ENCODE measurements at places on chromosomes 7 and 10.

DNA sequence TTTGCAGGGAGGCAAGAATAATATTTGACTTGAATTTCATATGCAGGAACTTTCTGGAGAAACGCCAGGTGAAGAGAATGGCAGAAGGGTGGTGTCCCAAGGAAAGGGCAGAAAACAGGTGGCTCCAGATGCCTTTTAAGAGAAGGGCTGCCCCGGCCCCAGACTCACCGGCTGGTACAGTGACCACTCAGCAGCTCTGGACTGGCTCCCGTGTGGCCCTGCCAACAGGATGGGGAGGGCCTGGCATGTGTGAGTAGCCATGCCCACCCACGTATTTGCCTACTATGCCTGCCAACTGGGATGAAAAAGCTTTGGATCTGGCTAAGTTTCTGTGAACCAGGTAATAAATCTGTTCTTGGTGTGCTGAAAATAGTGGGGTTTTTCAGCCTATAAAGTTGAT lies 159.5 kb downstream of the PRKAG2 start:
- no peak for DNase-seq

GRCh38 chr10:59908808-59909143 lies 2.4 kb upstream of the CCDC6 start:
- no peak for DNase-seq

GRCh38 chr7:1914321-1914720 lies 244.2 kb downstream of the ELFN1 start:
- no peak for DNase-seq

DNA sequence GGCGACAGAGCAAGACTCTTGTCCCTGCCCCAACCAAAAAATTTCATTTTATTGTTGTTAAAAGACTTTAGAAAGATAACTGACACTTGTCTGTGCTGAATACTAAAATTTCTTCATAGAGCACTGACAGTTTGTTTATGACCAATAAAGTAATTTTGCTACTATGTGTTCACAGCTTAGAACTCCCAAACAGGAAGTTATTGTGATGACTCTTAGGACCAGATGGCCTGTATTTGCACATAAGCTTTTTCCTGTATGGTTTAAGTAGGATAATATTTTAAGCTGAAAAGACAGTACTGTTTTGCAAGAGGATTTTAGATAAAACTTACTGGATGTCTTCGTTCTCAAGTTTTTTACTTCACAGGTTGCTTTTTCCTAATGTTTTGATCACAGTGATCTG lies 80.7 kb downstream of the MMRN2 start:
- no peak for DNase-seq

- no peak for DNase-seq
These were observed 63.4 kb upstream of the ANK3 start for GRCh38 chr10:60453036-60453435.

- no peak for DNase-seq
These were observed 59.5 kb downstream of the CCDC3 start for GRCh38 chr10:12941966-12942365.

- no peak for DNase-seq
These were observed 489.6 kb downstream of the TNS3 start for GRCh38 chr7:47092336-47092735.

- DNase-seq, result peak; percentile 64
These were observed 24.4 kb upstream of the C10orf67 start for GRCh38 chr10:23368816-23369640.

DNA sequence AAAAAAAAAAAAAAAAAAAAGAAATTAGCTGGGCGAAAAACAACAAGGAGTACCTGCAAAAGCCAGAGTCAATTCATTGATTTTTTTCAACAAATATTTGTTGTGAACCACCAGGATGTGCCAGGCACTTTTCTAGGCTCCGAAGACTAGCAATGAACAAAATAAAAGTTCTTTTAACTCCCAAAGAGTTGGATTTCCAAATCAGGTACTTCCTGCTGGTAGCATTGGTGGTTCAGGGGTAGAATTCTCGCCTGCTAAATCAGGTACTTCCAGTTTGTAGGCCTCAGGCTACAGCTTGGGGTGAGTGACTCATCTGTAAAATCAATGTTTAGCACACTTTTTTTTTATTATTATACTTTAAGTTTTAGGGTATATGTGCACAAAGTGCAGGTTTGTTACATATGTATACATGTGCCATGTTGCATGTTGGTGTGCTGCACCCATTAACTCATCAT lies 10.9 kb downstream of the PPA1 start:
- DNase-seq, result no peak

GRCh38 chr10:30553626-30554439 lies 75.7 kb downstream of the LYZL2 start:
- no peak for DNase-seq

DNA sequence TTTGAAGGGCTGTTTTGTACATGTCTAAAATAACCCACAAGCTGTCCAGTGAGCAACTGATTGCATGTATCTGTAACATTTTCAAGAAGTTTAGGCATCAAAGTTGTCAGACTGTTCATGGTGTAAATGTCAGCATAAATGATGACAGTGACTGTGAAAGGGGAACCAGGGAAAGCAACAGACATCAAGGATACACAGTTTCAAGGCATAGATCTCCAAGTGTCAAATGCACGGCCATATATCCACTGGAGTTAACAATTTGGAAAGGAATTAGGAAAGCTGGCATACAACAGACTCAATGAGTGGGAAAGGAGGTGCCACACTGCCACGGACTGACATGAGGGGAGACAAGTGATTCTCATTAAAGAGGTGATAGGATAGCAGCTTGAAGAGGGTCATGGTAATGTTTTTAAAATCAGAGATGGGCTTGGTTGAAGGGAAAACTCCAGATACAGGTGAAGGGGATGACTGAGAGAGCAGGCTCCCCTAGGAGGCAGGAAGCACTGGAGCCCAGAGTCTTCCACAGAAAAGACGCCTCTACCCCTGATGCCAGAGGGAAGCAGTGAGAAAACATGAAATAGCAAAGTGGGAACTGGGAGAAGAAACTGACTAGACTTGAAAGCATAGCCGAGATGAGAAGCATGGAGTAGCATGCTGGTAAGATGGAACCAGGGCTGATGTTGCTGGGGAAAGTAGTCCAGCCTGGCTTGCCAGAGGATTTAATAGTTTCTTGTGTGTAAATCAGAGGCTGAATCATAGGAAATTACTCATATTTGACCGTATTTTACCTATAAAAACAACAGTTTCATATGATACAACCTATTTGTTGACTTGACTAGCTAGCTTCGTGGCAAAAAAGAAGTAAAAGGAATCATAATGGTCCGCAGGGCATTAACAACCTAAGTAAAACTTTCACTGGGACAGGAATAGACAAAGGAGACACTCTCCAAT lies 18.6 kb downstream of the NSMCE4A start:
- no peak for DNase-seq

GRCh38 chr7:146885231-146885630 lies 768.6 kb downstream of the CNTNAP2 start:
- no peak for DNase-seq

DNA sequence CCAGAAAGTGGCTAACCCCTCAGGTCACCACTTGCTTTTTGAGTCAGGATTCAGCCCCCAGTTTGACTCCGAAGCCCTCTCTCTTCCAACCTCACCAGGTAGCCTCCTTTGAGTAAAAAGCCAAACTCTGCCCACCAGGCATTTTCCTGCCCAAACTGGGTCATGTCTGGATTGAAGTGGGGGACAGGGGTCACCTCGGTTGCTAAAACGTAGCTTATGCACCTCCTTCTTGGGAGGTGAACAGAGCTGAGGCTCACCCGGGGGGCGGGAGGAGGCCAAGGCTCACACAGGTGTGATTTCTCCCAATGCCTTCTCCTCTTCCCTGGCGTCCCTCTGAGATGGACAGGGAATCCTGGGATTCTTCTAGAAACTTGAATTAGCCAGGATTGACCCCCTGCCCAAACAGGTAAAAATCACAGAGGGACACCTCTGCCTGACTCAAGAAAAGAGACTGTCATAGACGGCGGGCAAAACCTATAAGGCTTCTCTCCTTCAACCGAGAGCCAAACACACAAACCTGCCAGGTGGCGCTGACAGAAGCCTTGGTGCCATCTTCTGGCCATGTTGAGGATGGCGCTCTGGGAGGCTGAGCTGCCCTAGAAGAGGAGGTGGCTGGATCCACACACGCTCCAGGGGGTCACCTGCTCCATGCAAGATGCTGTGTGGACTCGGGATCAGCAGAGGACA lies 51.6 kb downstream of the PRLHR start:
- DNase-seq, result peak; percentile 17

DNA sequence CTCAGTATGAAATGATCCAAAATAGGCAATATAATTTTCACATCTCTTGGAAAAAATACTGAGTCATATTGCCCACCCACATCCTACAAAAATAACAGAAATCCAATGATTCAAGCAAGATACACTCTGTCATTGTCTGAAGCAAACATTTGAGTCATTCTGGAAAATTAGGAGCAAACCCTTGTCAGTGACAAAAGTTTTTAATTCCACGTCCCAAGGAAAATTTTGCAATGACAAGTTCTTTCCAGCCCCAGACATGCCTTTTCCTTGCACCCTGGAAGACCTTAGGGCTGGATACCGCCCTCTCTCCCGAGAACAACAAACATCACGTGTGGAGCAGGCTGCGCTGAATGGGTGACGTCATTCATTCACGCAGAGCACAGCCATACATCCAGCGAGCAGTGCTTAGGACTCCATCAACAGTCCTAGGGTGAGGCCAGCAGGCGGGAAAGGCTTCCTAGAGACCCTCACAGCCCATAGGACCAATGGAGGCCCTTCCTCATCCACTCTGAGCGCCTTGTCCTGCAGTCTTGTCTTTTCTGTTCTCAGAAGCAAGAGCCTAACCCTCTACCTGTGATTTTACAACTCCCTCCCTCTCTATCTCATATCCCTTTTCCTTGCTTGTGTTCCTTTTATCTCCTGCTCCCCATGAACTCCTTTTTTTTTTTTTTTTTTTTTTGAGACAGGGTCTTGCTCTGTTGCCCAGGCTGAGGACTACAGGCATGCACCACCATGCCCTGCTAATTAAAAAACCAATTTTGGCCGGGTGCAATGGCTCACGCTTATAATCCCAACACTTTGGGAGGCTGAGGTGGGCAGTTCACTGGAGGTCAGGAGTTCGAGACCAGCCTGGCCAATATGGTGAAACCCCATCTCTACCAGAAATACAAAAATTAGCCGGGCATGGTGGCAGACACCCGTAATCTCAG lies 23.5 kb upstream of the KDM7A start:
- DNase-seq, result no peak

DNA sequence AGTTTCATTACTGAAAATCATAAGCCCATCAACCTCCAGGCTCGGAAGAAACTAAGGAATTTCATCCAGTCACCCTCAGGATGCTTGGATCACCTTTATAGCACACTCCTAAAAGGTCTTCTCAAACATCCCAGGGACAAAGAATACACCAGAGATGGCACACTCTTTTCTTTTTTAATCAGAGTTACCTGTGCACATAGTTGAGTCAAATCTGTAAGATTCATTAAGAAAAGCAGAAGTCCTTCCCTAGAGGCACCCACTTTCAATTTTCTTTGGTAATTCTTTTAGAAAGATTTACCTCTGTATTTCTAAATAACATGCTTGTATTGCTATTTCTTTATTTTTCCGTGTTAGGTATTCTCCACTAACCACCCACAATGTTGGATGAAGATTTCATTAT lies 50.6 kb upstream of the IL6 start:
- DNase-seq, result no peak

GRCh38 chr10:132326344-132326889 lies 5.6 kb upstream of the LRRC27 start:
- no peak for DNase-seq

GRCh38 chr7:148761499-148762278 lies 63.0 kb downstream of the CUL1 start:
- DNase-seq, result no peak

Data from GM18507 (cell line).